ENCODE measurements at places on chromosomes 3 and 15.
A peak's percentile ranks its signal among the peaks of the same experiment; 100 is the strongest.

DNA sequence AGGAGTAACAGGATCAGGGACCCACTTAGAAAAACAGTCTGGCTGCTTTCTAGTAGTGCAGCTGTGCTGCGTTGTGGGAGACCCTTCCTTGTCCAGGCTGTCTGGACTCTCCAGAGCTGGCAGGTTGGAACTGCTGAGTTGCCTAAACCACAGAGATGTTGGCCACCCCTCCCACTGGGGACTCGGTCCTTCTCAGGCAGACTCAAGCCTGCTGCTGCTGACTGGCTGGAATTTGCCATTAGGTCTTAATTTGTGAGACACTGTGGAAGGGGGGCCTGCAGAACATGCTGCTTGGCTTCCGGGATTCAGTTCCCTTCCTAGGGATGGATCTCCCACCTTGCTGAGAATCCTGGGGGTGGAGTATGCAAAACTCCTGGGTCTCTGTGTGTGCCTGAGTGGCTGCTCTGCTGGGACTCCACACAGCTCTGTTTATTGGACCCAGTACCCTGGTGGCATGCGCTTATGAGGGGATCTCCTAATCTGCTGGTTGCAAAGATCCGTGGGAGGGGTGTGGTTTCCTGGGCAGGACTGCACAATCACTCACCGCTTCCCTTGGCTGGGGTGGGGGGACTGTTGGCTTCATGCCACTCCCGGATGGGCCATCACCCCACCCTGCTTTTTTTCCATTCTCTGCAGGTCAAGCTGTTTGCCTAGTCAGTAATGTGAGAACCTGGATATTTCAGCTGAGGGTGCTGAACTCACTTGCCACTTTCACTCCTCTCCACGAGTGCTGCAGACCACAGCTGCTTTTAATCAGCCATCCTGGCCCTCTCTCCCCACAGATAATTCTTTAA, 150.5 kb downstream of the CFAP20DC start:
- DNase-seq = no peak

DNA sequence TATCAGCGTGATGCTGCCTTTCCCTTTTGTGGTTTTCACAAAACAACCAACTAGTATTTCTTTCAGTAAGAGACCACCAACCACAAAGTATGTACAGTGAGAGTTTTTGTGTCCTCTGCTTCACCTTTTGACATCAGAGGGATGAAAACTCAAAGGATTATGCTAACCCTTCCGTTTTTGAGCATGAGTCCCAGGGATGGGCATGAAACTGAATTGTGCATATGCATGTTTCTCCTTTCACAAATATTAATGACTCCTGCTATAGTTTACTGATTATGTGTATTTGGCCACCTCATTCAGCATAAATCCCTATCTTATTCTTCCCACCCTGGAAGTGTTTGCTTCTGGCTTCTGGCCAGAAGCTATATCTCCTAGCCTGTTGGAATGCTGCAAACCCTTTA, 59.2 kb downstream of the RSRC1 start:
- no peak for DNase-seq

- DNase-seq = no peak
These were observed 46.9 kb upstream of the FLNB start for GRCh38 chr3:57961177-57961827.

DNA sequence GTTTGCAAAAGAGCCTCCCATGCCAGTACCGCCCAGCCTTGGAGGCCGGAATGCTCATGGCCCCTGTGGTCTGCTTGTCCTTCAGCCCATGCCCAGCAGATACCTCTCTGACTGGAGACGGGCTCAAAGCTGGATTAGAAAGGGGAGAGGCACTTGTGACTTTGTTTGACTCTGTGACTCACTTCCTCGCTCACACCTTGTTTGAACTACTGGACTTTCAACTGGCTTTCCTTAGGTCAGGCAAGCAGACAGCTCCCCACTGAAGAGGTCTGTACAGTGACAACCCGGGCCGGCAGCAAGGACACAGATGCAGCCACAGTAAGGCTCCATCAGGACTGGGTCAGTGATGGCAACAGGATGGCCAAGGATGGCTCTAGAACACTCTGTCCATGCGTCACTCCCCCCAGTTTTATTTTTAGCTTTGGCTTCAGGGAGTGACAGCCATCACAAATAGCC, 98.6 kb upstream of the ABHD17C start:
- DNase-seq = no peak

DNA sequence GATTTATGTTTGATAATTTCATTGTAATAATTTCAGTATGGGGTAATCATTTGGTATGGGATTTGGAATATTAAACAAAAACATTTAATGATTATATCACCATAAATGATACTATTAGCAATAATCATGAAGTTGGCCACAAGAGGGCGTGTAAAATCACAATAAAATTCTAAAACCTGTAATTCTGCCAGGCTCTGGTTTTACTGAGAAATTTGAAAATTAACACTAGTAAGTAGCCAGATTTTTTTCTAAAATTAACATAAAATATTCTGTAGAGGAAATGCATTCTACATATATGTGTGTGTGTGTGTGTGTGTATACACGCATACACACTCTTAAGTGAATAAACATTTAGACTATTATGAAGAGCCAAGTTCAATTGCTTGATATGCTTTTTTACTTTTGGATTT, 40.5 kb downstream of the FEZF2 start:
- no peak for DNase-seq

- no peak for DNase-seq
These were observed 30.7 kb upstream of the ST3GAL6 start for GRCh38 chr3:98732286-98733052.

- no peak for DNase-seq
These were observed 24.7 kb downstream of the LYSMD4 start for GRCh38 chr15:99708563-99708962.

DNA sequence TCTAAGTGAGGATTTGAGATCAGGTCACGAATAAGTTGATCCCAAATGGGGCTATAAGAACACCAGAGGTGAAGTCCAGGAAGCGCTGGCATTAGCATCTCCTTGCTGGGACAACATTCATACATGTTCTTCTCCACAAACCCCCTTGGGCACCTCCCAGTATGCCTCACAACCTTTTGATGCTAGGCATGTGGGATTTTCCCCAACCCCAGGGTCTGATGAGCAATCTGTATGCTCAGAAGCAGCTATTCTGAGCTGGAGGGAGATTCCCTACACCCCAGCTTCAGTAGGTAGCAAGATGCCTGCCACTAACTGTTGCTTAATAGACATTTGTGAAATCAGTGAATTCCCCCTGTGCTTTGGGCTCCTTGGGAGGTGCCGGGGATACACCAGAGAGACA, 32.2 kb downstream of the SLC6A11 start:
- DNase-seq = no peak

GRCh38 chr3:27166888-27167287, 202.3 kb downstream of the NEK10 start:
- DNase-seq = peak; percentile 94

GRCh38 chr3:134373271-134374104, 759 bp downstream of the AMOTL2 start:
- peak; percentile 80 for DNase-seq

GRCh38 chr3:12427551-12427950, 56.7 kb upstream of the TSEN2 start:
- DNase-seq = no peak

- DNase-seq = no peak
These were observed 480.5 kb upstream of the PROK2 start for GRCh38 chr3:72265256-72266015.

- no peak for DNase-seq
These were observed 33.0 kb upstream of the FAN1 start for GRCh38 chr15:30870681-30871080.

DNA sequence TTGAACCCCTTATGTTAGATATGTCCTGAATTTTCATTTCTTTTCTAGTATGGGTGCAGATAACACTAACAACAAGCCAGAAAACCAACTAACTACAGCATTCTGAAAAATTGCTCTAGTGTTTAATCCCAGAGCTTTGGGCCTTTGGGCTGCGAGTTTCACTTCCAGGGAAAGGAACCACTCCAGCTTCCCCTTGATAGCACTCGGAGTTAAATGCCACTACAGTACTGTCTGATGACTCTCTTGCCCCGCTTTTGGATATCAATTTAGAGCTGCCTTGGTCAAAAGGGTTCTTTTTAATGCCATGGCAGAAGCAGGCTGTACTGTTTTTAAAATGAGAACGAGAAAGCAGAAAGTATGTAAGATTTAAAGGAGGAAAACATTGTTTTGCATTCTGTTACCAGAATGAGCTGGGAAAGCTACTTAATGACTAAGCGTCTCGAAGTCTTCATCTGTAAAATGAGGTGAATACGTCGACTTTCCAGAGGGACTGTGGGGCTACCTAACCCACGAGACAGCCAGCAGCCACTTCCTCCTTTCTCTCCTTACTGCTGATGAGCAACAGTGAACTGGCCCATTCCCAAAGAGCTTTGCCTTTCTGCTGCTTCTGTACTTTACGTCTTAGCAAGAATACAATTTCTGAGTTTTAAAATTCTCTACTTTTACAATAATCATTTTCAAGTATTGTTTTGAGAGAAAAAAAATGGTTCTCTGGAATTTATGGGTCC, 299.3 kb upstream of the LYSMD4 start:
- DNase-seq = no peak

- DNase-seq = no peak
These were observed 362.0 kb upstream of the TMCO5A start for GRCh38 chr15:37572401-37572800.

GRCh38 chr15:91886878-91887277, 33.4 kb downstream of the SLCO3A1 start:
- no peak for DNase-seq

- no peak for DNase-seq
These were observed 27.6 kb upstream of the ZFAND6 start for GRCh38 chr15:80031841-80032240.

GRCh38 chr3:88954853-88955252, 152.6 kb upstream of the EPHA3 start:
- DNase-seq = no peak

GRCh38 chr3:137692803-137693431, 71.2 kb upstream of the SOX14 start:
- no peak for DNase-seq

GRCh38 chr3:106850437-106850836, 526.8 kb upstream of the CCDC54 start:
- peak; percentile 54 for DNase-seq

GRCh38 chr15:33204087-33204486, 9.6 kb upstream of the FMN1 start:
- no peak for DNase-seq

- no peak for DNase-seq
These were observed at the start of gene C2CD4A for GRCh38 chr15:62066663-62067447. Gene C2CD4A (plus strand): TSS chr15:62066977. CDS start chr15:62067614, 637 bp downstream.

DNA sequence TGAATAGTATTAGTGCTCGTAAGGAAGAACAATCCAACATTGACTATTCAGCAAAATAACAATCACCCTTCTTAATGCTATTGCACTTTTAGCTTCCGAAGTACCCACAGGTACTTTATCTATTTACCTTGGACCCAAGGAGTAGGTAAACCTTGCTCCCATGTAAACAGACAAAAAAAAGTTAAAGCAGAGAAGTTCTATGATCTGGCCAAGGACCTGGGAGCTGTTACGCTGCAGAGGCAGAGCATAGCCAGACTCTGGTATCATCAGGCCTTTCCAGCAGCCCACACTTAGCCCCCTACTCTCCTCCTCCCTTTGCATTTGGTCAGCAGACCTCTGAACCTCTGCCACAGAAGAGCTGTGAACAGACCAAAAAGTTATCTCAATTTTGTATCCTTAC, 130.3 kb upstream of the TPM1 start:
- no peak for DNase-seq

GRCh38 chr3:45974686-45975085, 20.9 kb downstream of the FYCO1 start:
- DNase-seq = no peak

- DNase-seq = no peak
These were observed 101.1 kb downstream of the CMSS1 start for GRCh38 chr3:99918715-99919114.

DNA sequence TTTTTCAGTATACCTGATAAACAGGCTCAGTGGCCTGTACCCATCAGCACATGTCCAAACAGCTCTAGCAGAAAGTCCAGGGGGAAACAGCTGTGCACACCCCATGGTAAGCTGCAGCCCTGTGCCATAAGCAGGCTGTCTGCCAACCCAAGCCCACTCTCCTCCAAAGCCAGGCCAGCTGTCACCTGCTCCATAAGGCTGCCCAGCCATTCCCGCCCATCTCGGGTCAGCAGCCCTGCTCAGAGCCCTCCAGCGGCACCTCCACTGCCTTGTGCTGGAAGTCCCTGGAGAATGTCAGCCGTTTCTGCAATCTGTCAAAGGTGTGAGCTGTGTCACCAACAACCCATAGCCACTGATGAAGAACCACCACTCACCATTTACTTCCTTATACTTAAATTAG, 82.0 kb downstream of the NTRK3 start:
- no peak for DNase-seq

DNA sequence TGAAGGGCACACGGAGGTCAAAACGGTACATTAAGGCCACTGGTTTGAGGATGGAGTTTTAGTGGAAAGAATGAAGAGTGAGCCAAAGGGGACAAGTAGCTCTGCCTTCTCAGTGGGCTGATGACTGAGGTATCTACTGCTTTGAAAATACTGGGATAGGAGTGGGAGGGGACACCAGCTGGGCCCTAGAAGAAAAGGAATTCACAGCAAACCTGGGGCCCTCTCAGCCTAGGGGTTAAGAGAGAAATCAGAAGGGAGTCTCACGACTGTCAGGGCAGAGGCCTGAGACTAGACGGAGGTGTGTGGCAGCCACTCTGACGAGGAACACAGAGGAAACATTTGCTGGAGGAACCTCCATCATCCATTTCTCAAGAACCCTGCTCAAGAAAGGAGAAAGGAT, 75.1 kb downstream of the TNIK start:
- no peak for DNase-seq

DNA sequence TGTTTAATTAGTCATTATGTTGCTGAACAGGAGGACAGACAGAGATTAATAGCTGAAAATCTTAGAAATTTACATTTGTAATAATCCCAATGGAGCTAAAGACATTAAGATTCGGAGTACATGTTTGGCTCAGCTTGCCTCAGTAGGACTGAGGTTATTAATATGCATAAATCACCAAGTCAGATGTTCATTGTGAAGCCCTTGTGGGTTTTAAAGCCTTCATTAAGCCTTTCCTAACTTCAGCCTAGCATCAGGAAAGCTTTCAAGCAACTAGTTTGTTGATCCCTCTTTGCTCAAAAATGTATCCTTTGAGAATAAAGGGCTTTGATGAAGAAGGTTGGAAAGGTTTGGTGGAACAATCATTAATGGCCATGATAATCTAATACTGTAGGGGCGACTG, 178.2 kb upstream of the CGNL1 start:
- DNase-seq = no peak

DNA sequence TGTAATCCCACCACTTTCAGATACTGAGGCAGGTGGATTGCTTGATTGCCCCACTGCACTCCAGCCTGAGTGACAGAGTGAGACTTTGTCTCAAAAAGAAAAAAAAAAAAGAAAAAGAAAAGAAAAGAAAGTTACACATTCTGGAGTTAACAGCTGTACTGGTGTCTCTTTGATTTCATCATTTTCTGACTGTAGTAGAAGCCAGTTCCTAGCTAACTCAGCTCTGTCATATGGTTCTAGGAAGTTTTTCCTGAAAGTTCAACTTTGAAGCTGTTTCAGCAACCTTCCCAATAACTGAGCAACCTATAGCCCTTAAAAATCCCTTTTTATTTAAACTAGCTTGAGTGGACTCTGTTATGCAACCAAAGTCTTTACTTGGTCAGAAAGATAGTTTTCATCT, 104.6 kb upstream of the STRIT1 start:
- no peak for DNase-seq

GRCh38 chr3:197300361-197300760, 1.9 kb upstream of the DLG1 start:
- DNase-seq = no peak

GRCh38 chr15:45137703-45138102, 7.9 kb downstream of the DUOX1 start:
- DNase-seq = no peak
